ENCODE measurements at places on chromosomes 6 and 20.

DNA sequence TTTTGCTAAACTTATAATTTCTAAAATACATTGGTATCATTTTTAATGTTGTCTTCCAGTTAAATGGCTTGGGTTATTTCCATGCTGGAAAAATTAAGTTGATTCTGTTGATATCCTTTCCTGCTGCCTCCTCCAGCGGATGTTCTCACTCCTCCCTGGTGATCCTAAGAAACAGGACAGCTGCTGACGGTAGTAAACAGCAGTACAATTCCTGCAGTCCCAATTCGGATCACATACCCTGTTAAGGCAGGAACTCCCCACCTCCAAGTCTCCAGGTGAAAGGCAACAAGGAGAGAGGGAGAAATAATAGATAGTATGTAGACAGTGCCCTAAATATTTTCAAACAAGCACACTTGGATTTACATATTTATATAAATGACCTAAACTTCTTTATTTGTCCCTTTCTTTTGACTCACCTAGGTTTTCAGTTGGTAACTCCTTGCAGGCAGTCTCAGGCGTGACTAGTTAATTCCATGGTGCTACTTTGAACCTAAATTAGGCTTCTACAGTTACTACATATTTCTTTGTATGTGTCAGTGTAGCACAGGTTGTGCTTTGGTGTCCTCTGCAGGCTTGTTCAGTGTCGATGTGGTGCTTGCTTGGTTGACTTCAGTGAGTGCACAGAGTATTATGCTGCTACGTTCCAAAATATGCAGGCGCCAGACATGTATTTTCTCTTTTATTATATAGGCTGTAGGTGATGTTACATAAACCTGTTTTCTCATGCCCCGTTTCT, 126.0 kb downstream of the ADGRB3 start:
- DNase-seq: no peak

- DNase-seq: no peak
These were observed 15.1 kb upstream of the TRIM39 start for GRCh38 chr6:30311671-30312070.

- no peak for DNase-seq
These were observed 531.0 kb downstream of the EPHA7 start for GRCh38 chr6:92888316-92888715.

GRCh38 chr6:99712519-99712918, 105.9 kb downstream of the PRDM13 start:
- no peak for DNase-seq

DNA sequence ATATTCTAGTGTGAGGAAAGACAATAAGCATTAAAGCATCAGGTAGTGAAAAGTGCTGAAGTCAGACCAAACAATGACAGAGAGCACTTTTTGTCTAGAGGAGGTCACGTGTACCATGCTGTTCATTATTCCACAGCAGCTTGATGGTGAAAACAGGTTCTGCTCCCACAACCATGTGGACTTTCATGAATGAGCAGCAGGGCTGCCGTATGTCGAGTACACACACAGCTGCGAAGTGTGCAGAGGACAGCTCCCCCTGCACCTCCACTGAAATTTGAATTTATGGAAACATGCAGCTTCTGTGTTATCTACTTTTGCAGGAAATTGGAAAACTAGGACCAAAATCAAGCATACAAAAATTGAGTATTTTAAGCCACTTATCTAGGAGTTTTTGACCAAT, 85.3 kb downstream of the MAP7 start:
- DNase-seq: no peak

DNA sequence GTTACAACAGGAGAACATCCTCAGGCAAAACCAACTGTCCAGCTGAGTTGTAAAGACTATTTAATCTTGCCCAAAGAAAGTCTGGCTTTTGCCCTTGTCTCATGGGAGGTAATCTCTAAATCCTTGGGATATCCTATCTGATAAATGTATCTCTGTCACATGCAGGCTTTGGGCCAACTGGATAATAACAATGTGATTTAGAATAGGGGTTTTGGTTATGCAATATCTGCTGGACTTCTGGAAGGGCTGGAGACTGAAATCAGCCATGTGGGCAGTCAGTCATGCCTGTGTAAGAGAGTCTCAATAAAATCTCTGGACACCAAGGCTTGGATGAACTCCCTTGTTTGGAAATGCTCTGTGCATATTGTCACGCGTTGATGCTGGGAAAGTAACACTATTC, 56.3 kb upstream of the PRL start:
- DNase-seq: no peak

DNA sequence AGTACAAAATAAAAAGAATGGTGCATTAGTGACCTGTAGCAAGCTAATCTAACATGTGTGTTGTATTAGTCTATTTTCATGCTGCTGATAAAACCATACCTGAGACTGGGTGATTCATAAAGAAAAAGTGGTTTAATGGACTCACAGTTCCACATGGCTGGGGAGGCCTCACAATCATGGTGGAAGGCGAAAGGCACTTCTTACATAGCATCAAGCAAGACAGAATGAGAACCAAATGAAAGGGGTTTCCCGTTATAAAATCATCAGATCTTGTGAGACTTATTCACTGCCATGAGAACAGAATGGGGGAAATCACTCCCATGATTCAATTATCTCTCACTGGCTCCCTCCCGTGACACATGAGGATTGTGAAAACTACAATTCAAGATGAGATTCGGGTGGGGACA, 45.4 kb upstream of the AIG1 start:
- DNase-seq: no peak

- DNase-seq: no peak
These were observed 45.2 kb downstream of the AKIRIN2 start for GRCh38 chr6:87656857-87657256.

GRCh38 chr20:15637950-15638754, 935.1 kb downstream of the KIF16B start:
- DNase-seq: no peak

All from stimulated activated CD8-positive, alpha-beta memory T cell treated with anti-CD3 and anti-CD28 coated beads, Interleukin-2, amount 100 ng/mL, for 1 hour (primary cell).